ENCODE measurements at places on chromosomes 4 and X. TPM values are rescaled to one million over a fixed set of nuclear protein-coding genes. Genes with fewer than 3 reads are reported as not detected.

- no peak for DNase-seq
- no peak overlapping the region for H3K27ac ChIP-seq
- H3K27me3 ChIP-seq: no peaks in the 10 kb centered on the region
These were observed 253.4 kb upstream of the GPR101 start for GRCh38 chrX:137287191-137287590.

- DNase-seq: no peak
- H3K36me3 ChIP-seq: no peaks in the 10 kb centered on the region
- no peak overlapping the region for H3K27ac ChIP-seq
These were observed 58.6 kb upstream of the ALB start for GRCh38 chr4:73345399-73345975.

DNA sequence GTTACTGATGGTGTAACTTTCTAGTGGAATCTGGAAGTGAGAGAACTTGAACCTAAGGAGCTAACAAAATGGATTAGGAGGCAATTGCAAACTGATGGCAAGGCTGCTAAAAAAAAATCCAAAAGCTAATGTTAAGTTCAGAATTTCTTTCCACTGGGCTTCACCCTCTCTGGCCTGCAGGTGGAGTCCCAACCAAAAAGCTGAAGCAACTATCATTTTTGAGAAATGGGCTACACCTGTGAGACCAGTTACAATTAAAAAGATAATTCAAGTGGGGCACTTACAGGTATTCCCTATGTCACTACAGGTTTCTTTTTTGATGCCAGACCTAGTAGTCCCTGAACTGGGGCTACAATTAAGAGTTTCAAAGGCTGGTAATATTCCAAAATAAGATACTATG lies 142.1 kb upstream of the FTHL17 start:
- H3K4me1 ChIP-seq: peaks cover 20% of the 10 kb centered on the region
- no peaks in the 10 kb centered on the region for H3K27me3 ChIP-seq
- no peak for DNase-seq
- H3K27ac ChIP-seq: no peak overlapping the region
- H3K4me3 ChIP-seq: no peak overlapping the region

- H3K4me1 ChIP-seq: no peaks in the 10 kb centered on the region
- H3K27me3 ChIP-seq: no peaks in the 10 kb centered on the region
- no peak overlapping the region for H3K27ac ChIP-seq
- H3K36me3 ChIP-seq: no peaks in the 10 kb centered on the region
- no peak for DNase-seq
These were observed 200.2 kb downstream of the ADGRA3 start for GRCh38 chr4:22315628-22316027.

- H3K4me3 ChIP-seq: peak overlapping the region; percentile 59
- H3K27me3 ChIP-seq: no peaks in the 10 kb centered on the region
- H3K4me1 ChIP-seq: peaks cover 24% of the 10 kb centered on the region
- H3K36me3 ChIP-seq: no peaks in the 10 kb centered on the region
- peak; percentile 79 for DNase-seq
- H3K27ac ChIP-seq: peak overlapping the region; percentile 98
These were observed 815 bp downstream of the EIF4E start for GRCh38 chr4:98928131-98928504.

DNA sequence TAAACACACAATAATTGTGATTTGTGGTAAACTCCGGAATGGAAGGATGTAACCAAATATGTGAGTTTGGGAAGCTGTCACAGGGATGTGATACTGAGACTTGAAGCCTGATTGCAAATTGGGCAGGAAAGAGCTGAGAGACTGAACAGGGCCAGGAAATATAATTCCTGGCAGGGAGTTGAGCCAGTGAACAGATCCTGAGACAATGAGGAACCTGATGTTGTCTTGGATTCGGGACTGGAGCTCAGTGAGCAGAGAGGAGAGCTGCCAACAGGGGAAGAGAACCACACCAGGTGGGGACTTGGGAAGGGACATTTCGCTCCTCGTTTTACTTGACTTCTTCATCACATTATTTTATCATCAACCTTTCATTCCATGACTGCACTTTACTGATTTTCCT lies 386.0 kb downstream of the TLL1 start:
- H3K27ac ChIP-seq: no peak overlapping the region
- no peak overlapping the region for H3K4me3 ChIP-seq
- H3K36me3 ChIP-seq: no peaks in the 10 kb centered on the region
- H3K27me3 ChIP-seq: no peaks in the 10 kb centered on the region

DNA sequence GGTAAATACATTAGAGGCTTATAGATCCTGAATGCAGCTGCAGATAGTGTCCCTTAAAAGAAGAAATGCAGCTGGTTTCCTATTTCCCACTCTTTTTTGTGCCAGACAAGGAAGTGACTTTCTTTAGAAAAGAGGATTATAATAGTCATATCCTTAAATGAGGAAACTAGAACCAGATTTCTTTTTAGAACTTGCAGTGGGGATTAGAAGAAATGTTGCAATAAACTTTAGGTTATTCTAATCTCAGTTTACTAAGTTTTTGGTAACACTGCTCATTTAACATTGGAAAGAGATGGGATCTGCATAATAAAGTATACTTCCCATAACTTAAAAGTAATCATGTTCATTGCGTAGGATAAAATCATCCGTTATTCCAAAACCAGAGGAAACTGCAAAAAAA lies 101.9 kb downstream of the SLIT2 start:
- no peak for DNase-seq
- H3K4me3 ChIP-seq: no peak overlapping the region
- H3K27ac ChIP-seq: no peak overlapping the region
- peaks cover under 1% of the 10 kb centered on the region for H3K4me1 ChIP-seq

DNA sequence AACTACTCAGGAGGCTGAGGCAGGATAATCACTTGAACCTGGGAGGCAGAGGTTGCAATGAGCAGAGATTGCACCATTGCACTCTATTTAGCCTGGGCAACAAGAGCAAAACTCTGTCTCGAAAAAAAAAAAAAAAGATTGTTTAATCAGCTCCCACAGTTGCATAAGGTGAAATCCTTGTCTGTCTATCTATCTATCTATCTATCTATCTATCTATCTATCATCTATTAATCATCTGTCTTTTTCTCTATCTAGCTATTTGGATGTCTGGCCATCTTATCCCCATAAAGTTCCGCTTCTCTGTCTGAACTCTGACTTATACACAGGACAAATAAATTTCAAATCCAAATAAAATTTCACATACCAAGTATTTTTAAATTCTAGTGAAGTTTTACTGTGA lies 223.2 kb upstream of the PGRMC2 start:
- no peak overlapping the region for H3K27ac ChIP-seq
- H3K27me3 ChIP-seq: no peaks in the 10 kb centered on the region
- no peak for DNase-seq

DNA sequence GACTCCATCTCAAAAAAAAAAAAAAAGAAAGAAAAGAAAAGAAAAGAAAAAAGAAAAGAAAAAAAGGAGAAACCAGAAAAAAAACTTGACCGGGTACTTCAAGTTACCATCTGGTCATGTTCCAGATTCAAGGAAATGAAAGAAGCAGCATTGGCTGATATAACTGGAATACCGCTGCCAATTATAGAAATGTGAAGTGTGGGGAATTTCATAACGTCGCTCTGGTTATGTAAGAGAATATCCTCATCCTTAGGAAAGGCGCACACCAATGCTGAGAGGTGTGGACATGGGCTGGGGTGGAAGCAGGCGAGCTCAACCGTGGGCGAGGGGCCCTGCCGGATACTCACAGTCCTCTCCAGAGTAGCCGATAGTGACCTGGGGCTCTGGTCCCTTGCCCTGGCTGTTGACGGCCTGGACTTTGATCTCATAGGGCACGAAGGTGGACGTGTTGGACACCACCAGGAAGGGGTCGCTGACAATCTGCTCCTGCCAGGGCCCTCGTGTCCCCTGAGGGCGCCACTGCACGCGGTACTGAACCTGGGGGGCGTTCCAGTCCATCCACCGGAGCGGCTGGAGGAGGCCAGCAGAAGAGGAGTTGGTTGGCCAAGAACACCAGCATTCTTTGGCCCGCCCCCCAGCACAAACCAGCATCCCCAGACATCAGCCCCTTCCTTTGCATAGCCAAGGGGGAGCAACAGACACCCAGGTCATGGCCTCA lies 19.5 kb downstream of the L1CAM start:
- DNase-seq: peak; percentile 42
- H3K27me3 ChIP-seq: peaks cover 7% of the 10 kb centered on the region
- H3K27ac ChIP-seq: no peak overlapping the region
- no peaks in the 10 kb centered on the region for H3K36me3 ChIP-seq
- no peak overlapping the region for H3K4me3 ChIP-seq

DNA sequence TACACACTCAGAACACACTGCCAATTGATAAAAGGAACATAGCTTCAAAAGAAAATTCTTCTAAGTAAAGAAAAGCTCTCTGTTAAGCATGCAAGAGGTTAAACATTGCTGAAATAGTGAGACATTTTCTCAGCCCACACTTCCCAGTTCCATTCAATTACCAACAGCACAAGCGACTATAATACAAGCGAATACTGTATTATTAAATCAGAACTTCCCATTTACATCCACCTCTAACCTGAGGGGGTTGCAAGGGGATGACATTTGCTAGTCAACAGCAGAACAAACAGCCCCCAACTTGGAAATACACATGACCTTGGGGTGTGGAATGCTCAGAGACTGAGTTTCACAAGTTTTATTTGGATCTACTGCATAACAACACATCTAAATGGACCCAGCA lies 1.1 kb downstream of the FSTL5 start:
- H3K36me3 ChIP-seq: no peaks in the 10 kb centered on the region
- H3K27ac ChIP-seq: no peak overlapping the region
- no peak for DNase-seq

GRCh38 chr4:57490520-57491255 lies 380.5 kb upstream of the IGFBP7 start:
- H3K4me1 ChIP-seq: no peaks in the 10 kb centered on the region
- H3K36me3 ChIP-seq: no peaks in the 10 kb centered on the region
- peak overlapping the region; percentile 61 for H3K27ac ChIP-seq

GRCh38 chrX:135420831-135421230 lies 913 bp upstream of the SMIM10L2A start:
- no peak overlapping the region for H3K4me3 ChIP-seq
- H3K27me3 ChIP-seq: no peaks in the 10 kb centered on the region
- no peak for DNase-seq
- no peaks in the 10 kb centered on the region for H3K36me3 ChIP-seq
- H3K27ac ChIP-seq: no peak overlapping the region

DNA sequence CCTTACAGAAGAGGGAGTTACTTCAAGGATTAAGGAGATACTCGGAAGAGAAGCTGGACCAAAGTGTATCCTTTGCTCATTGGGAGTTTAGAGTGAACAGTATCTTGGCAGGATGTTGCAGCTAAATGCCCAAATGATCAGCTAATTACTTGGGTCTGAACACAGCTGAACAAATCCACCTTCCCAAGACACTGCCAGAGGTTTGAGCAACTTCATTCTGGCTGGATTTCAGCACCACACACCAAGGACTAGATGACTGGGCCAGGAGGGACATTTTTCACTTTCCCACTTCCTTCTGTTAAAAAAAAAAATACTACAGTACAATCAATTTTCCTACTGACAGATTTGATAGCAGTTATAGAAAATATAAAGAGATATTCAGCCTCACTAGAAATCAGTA lies 324.6 kb downstream of the MID1IP1 start:
- no peak overlapping the region for H3K27ac ChIP-seq
- H3K27me3 ChIP-seq: no peaks in the 10 kb centered on the region
- DNase-seq: no peak

GRCh38 chrX:14616301-14616700 lies 87.0 kb downstream of the GLRA2 start:
- no peak overlapping the region for H3K4me3 ChIP-seq
- no peaks in the 10 kb centered on the region for H3K4me1 ChIP-seq
- DNase-seq: no peak
- H3K36me3 ChIP-seq: no peaks in the 10 kb centered on the region
- no peaks in the 10 kb centered on the region for H3K27me3 ChIP-seq

DNA sequence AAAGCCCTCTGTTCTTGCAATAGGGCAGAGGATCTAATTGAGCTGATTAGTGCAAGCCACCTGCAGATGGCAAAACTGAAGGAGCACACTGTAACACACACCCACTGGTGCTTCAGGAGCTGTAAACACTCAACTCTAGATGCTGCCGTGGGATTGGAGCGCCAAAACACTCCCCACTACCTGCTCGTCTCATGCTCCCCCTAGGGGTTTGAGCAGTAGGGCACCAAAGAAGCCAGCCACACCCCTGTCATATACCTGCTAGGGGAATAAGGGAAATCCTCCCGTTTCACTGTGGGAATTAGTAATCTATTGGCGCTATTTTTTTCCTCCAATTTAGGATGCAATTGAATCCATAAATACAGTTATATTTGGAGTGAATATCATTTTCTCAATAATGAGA lies 360.2 kb downstream of the GLUD2 start:
- H3K27me3 ChIP-seq: no peaks in the 10 kb centered on the region
- H3K27ac ChIP-seq: no peak overlapping the region
- DNase-seq: no peak
- H3K36me3 ChIP-seq: no peaks in the 10 kb centered on the region
- H3K4me3 ChIP-seq: no peak overlapping the region

- H3K4me3 ChIP-seq: peak overlapping the region; percentile 56
These were observed 741 bp downstream of the SPATA18 start for GRCh38 chr4:52051615-52052474.

DNA sequence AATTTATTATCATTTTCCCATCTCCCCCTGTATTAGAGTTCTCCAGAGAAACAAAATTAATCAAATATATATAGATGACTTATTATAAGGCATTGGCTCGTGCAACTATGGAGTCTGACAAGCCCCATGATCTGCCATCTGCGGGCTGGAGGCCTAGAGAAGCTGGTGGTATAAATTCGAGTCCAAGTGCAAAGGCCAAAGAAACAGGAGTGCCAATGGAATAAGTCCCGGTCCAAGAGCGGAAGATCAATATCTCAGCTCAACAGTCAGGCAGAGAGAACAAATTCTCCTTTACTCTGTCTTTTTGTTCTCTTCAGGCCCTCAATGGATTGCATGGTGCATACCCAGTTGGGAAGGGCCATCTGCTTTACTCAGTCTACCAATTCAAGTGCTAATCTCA lies 178.8 kb downstream of the NWD2 start:
- no peaks in the 10 kb centered on the region for H3K4me1 ChIP-seq

Gene PDGFRA
- 9.6 TPM for polyA plus RNA-seq

DNA sequence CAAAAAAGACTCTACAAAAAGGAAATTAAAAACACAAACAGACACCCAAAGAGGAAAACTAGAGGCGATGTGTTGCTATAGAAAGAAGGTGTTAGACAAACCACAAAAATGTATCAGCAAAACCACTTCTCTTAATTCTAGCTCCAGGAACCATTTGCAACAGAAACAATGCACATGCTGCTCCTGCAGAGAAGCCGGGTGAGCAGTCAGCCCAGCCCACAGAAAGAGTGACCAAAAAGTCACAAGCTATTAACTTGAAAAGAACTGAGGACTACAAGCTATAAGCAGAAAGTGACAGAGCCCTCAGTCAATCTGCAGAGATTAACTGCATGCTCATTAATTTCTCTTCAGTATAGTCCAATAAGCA lies 96.2 kb upstream of the KLHL13 start:
- DNase-seq: no peak
- H3K27me3 ChIP-seq: no peaks in the 10 kb centered on the region
- H3K36me3 ChIP-seq: no peaks in the 10 kb centered on the region
- H3K4me1 ChIP-seq: no peaks in the 10 kb centered on the region
- H3K4me3 ChIP-seq: no peak overlapping the region

Gene HHIP
- 0.50 TPM for polyA plus RNA-seq

DNA sequence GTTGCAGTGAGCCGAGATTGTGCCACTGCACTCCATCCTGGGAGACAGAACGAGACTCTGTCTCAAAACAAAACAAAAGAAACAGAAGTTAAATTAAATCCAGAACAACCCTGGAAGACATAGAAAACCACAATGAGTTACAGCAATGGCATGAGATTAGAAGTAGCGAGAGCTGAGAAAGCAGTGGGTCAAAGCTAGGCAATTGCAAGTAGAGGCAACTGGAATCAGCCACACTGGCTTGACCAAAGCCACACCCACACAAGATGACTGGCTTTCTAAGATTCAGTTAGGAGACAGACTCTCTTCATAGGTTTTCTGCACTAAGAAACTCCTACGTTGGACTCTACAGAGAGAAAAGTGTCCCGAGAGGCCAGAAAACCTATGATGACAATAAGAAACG lies 443.0 kb downstream of the GPM6A start:
- no peaks in the 10 kb centered on the region for H3K4me1 ChIP-seq
- no peak overlapping the region for H3K27ac ChIP-seq
- no peak for DNase-seq
